ENCODE measurements at places on chromosomes 3 and 15.

DNA sequence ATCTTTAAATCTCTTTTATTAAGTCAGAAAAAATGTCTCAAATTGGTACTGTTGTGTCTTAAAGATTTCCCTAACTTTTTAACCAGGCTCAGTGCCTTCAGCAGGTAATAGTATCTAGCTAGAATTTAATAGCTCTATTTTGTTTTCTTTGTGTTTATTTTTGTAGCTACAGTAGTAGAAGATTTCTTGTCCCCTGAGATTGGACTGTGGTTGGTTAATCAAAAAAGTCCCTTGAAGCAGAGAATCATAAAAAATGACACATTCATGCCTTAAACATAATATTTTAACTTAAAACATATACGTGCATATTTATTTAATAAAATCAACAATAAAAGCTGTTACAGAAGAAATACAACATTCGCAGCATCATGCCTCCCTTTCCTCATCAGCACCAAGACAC is 102.8 kb downstream of the EEFSEC start:
- DNase-seq, result no peak

DNA sequence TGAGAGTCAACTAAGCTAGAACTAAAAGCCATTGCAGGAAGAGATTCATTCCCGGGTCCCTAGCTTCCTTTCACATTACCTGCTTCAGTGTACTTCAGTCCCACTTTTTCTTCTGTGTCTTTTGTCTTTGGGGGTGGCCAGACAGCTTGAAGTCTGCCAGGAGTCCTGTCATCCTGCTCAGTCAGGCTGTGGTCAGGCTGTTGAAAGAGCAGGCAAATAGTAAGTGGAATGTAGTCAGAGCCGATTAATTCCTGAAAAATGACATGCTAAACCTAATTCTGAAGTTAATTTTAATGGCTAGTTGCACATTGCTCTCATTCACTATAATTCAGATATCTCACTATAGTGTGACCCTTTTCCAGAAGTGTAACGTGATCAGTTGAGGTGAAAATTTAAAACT is 129.6 kb downstream of the FMN1 start:
- no peak for DNase-seq

DNA sequence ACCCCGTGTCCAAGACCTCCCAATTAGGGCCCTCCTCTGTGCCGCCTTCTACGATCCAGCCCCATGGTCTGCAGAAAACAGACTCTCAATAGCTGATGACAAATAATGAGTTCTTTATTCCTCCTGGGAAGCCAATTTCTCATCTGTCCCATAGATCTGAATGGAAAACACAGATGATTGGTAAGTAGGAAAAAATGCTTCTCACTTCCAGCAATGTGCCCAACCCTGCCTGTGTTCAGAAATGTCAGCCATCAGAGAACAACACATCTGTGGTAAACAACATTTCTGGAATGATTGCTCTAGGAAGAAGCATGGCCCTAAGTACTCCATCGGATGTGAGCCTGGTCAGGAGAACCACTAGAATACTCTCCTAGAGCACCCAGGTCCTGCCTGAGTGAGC is 240.5 kb upstream of the HES1 start:
- no peak for DNase-seq

GRCh38 chr3:4898454-4899313 is 80.6 kb upstream of the BHLHE40 start:
- DNase-seq, result peak; percentile 62

- no peak for DNase-seq
Observed at GRCh38 chr15:94300612-94301011, 69.3 kb downstream of the MCTP2 start.

- no peak for DNase-seq
Observed at GRCh38 chr3:134709076-134709475, 58.3 kb upstream of the KY start.

DNA sequence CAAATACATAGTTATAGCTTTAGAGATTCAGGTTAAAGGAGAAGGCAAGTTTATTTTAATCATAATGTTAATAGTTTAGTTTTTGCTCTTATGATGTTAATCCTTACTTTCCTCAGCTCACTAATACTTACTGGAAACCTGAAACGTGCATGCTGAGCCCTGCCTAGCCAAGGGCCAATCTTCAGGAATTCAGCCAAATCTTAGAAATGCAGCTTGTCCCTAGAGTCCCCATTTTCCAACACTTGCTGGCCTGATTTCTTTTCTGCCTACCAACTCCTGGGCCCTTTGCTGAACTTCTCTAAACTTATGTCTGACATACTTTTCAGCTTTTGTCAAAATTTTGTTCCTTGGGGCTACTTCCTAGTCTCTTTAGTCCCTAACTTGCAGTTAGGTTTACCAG is 22.8 kb downstream of the BCHE start:
- no peak for DNase-seq

GRCh38 chr3:192825657-192826200 is 91.9 kb downstream of the MB21D2 start:
- DNase-seq, result no peak

DNA sequence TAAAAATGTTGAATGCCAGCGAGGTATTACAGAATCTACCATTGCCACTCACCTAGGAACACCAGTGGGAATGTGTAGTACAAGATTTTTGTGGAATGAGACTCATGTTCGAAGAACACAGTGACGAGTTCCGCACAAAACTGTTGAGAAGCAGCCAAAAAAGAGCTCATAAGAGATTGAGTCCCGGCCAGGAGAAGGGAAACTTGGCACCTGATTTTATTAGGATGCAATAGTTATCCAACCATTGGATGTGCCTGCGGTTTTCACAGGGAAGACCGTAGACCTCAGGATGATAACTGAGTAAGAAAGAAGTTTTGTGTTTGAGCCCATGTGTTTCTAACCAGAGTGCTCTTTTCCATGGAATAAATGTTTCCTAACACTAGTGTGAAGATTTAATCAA is 88.9 kb downstream of the PTPRG start:
- DNase-seq, result no peak

GRCh38 chr3:156536524-156537316 is 18.2 kb downstream of the SSR3 start:
- DNase-seq, result no peak

DNA sequence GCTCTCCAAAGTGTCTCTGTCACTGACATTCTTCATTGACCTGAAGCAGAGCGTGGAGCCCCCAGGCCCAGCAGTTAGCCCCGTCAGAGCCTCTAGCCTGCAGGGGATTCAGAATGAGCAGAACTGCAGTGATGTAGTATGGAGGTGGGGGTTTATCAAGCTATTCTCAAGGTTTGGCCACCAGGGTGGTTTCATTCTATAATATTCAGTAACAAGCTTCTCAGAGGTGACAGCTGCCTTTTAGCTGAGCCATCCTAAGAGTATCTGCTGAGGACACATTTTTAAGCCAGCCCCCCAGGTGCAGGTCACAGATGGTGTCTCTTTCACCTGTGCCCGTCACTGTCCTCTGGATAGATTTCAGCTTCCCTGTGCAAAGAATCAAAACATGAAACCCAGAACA is 31.9 kb downstream of the CMTM7 start:
- peak; percentile 51 for DNase-seq

DNA sequence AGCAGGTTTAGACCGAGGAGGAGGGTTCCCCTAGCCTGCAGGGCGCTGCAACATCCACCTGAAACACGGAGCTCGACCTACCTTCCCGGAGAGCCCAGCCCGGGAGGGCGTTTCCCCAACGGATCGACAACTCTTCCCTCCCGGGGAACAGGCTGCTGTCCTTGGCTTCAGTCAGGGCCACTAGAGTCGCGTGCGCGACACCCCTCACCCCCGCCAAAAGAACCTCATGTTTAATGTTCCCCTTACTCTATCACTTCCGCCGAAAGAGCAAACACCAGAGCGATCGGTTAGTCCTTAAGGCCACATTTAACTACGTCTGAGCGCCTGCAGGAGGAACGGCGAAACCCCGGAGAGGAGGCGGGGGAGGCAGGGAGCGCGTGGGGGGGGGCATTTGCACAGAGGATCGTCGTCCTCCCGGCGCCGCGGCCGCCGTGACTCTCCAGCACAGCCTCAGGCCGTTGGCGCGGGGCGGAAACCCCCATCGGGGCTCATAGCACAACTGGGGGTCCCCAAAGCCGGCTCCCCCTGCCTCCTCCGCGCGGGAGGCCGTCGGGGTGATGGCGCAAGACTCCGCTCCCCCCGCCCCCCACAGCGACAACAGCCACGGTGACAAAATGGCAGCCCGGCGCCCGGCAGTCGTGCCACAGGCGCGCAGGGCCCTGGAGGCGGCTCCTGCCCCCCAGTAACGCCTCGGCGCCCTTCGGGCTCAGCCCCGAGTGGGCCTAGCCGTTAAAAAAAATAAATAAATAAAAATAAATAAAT is 3.2 kb downstream of the ANP32A start:
- peak; percentile 85 for DNase-seq

DNA sequence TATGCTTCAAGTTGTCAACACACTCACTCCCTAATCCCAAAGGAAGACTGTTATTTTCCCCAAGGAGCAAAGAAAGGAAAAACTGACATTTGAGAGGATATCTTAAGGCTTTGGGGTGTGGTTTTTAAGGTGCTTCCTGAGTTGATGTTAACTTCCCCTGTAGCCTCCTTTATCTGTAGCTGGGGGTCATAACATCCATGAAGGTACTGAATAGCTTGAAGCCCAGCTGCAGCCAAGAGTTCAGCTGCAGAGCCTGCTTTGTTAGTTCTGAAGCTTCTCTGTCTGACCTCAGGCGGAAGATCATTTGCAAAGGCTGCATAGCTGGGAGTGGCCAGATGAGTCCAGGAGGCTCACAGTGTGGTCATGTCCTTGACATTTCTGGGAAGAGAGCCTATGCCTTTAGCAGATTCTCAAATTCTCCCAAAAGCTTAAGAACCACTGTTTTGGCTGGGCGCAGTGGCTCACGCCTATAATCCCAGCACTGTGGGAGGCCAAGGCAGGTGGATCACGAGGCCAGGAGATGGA is 165.4 kb downstream of the SV2B start:
- DNase-seq, result no peak

GRCh38 chr15:77475001-77475400 is 54.3 kb downstream of the HMG20A start:
- DNase-seq, result no peak

DNA sequence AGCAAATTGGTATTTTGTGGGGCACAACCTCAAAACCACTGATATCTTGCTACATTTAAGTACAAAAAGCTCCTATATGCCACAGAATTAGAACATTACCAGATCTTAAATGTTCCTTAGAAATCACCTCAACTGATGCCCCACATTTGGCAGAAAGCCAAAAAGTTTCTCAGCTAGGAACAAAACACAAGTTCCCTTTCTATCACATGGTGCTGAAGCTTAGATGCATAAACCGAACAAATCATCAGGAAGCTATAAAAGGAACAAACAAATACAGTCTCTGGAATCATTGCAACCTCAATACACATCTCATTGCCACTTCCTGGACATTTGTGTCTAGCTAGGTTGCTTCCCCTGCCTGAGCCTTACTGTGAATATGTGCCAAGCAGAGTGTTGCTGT is 492.6 kb downstream of the LPP start:
- no peak for DNase-seq

GRCh38 chr15:78739206-78739605 is 72.1 kb downstream of the ADAMTS7 start:
- DNase-seq, result no peak

DNA sequence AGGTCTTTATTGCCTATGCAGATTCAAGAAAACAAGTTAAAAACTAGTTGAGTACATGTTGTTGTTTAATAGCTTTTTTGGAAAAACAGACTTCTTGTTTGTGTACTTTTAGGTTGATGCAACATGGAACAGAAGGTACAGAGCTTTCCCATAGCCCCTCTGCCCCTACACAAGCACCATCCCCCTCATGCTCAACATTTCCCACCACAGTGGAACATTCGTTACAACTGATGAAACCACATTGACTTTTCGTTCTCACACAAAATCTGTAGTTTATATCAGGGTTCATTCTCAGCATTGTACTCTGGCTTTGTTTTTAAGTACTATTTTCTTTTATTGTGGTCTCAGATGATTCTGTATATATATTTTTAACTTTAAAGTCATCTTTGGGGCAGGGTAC is 1054.6 kb downstream of the NTRK3 start:
- DNase-seq, result no peak

DNA sequence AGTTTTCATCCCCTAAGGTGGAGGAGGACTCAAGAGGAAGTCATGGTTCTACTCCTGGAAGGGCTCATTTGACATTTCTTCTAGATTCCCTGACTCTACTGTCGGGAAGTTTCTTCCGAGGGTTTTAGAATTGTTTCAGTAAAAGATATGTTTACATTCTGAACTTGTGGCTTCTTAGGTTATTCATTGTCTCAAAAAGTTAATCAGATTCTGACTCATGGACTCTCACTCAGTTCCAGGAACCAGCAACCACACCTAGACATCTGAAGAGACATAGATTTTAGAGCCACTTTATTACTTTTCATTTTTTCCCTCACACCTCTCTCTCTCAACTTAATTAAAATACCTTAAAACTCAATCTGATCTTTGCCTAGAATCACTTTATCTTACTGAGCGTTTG is 862.6 kb downstream of the AGBL1 start:
- no peak for DNase-seq

All from stimulated activated effector memory CD8-positive, alpha-beta T cell treated with anti-CD3 and anti-CD28 coated beads, Interleukin-12 subunit alpha, Interleukin-12 subunit beta, amount 100 ng/mL, for 72 hours (primary cell).